ENCODE measurements at places on chromosomes 1 and 21. TPM values are rescaled to one million over a fixed set of nuclear protein-coding genes. Genes with fewer than 3 reads are reported as not detected.

Gene DNAJC28
- 1.3 TPM for total RNA-seq

Gene HPDL
- total RNA-seq, result not detected

Gene KRTAP11-1
- total RNA-seq, result not detected

Gene AGL
- total RNA-seq, result 6.3 TPM

Gene CDK18
- total RNA-seq, result 28.0 TPM

Gene TCHH
- total RNA-seq, result under 0.01 TPM

Gene TBX19
- total RNA-seq, result 2.0 TPM

Gene CCDC28B
- 3.6 TPM for total RNA-seq

Gene CTXND2
- not detected for total RNA-seq

Gene CD1B
- total RNA-seq, result 1.0 TPM

Gene PADI1
- not detected for total RNA-seq

Gene SGIP1
- total RNA-seq, result not detected

Gene LYPD8
- not detected for total RNA-seq

Gene IL12RB2
- total RNA-seq, result 3.3 TPM

Gene CD48
- 5.7 TPM for total RNA-seq

Gene ADAMTS5
- 3.4 TPM for total RNA-seq

Gene EMC1
- total RNA-seq, result 23.7 TPM

Gene GBP1
- total RNA-seq, result 6.7 TPM

Gene GLMP
- total RNA-seq, result 24.4 TPM

Gene DNAJB4
- total RNA-seq, result 20.2 TPM

Gene HSD3B1
- total RNA-seq, result not detected

Gene EIF2D
- 55.4 TPM for total RNA-seq

Gene OR6K3
- total RNA-seq, result not detected

Gene ITLN2
- not detected for total RNA-seq

Gene FMO2
- 9.2 TPM for total RNA-seq

Gene PRDM16
- 16.6 TPM for total RNA-seq

Gene SPRR2G
- not detected for total RNA-seq

Gene CA6
- not detected for total RNA-seq

Gene PTPRF
- 81.7 TPM for total RNA-seq

Gene MEAF6
- total RNA-seq, result 36.3 TPM

Gene CLIC6
- 0.99 TPM for total RNA-seq

Gene TEX38
- not detected for total RNA-seq

Gene VWA1
- 47.1 TPM for total RNA-seq

Gene ESRRG
- 18.7 TPM for total RNA-seq

Gene SAMD13
- 0.66 TPM for total RNA-seq

Data from body of pancreas (tissue), 4 donors.